Stimulated activated CD8-positive, alpha-beta memory T cell treated with anti-CD3 and anti-CD28 coated beads, Interleukin-7, amount 100 ng/mL, for 1 hour (primary cell): ENCODE measurements at places on chromosomes 1 and 21.

GRCh38 chr21:43867332-43867703 is 2.3 kb downstream of the AGPAT3 start:
- no peak for DNase-seq

DNA sequence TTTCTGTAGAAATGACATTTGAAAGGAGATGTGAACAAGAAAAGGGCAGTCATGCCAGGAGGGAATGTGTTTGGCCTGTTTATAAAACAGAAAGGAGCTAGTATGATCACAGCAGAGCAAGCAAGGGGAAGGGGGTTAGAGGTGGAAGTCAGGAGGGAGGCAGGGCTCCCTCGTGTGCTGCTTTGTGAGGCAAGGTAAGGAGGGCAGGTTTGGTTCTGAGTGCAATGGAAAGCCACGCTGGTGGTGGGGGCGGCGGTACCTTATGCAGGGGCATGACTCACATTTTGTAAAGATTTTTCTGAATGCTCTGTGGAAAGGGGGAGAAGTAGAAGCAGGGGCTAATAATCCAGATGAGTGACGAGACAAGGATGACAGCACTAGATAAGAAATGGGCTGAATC is 197.5 kb upstream of the C8B start:
- DNase-seq, result no peak

DNA sequence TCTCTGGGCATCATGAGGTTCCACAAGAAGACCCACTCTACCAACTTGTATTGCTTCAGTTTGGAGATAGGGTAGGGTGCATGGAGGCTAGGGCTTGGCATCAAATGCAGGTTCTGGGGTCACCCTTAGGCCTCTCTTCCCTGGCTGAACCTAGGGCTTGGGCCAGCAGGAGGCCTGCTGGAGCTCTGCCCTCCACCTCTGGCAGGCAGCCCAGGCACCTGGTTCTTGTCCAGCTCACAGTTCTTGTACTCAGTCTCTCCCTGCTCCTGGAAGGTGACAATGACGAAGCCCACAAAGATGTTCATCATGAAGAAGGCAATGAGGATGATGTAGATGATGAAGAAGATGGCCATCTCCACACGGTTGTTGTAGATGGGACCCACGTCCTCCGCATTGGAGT is 37.5 kb upstream of the KIF21B start:
- no peak for DNase-seq

GRCh38 chr1:147892731-147893214 is 9.8 kb upstream of the GJA8 start:
- no peak for DNase-seq

DNA sequence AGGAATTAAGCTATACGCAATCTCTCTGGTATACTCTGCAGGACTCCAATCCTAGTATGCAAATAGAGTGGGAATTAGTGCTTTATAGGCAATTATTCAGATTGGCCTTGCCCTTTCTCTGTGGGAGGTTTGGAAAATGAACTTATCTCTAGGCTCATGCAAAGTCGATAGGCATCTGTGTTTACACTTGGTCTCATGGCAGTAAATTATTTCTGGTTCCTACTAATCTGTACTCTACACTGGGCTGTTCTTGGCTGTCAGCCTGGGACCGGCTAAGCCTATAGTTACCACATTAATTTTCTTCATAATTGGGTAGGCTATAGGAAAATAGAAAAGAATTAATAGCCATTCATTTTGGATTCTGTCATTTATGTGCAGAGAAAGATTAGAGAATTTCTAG is 544.6 kb downstream of the AMY1C start:
- no peak for DNase-seq

DNA sequence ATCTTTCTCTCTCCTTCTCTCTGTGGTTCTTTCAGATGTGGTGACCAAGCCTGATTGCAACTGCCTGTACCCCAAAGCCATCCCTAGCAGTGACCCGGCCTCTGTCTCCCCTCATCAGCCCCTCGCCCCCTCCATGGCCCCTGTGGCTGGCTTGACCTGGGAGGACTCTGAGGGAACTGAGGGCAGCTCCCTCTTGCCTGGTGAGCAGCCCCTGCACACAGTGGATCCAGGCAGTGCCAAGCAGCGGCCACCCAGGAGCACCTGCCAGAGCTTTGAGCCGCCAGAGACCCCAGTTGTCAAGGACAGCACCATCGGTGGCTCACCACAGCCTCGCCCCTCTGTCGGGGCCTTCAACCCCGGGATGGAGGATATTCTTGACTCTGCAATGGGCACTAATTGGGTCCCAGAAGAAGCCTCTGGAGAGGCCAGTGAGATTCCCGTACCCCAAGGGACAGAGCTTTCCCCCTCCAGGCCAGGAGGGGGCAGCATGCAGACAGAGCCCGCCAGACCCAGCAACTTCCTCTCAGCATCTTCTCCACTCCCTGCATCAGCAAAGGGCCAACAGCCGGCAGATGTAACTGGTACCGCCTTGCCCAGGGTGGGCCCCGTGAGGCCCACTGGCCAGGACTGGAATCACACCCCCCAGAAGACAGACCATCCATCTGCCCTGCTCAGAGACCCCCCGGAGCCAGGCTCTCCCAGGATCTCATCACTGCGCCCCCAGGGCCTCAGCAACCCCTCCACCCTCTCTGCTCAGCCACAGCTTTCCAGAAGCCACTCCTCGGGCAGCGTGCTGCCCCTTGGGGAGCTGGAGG is 12.7 kb downstream of the CSF1 start:
- DNase-seq, result no peak

DNA sequence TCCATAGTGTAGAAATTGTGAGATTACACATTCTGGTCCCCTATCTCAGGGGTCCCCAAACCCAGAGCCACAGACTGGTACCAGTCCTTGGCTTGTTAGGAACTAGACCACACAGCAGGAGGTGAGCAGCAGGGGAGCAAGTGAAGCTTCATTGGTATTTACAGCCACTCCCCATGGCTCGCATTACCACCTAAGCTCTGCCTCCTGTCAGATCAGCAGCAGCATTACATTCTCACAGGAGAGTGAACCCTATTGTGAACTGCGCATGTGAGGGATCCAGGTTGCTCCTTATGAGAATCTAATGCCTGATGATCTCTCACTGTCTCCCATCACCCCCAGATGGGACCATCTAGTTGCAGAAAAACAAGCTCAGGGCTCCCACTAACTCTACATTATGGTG is 229.7 kb upstream of the IRF2BP2 start:
- no peak for DNase-seq

DNA sequence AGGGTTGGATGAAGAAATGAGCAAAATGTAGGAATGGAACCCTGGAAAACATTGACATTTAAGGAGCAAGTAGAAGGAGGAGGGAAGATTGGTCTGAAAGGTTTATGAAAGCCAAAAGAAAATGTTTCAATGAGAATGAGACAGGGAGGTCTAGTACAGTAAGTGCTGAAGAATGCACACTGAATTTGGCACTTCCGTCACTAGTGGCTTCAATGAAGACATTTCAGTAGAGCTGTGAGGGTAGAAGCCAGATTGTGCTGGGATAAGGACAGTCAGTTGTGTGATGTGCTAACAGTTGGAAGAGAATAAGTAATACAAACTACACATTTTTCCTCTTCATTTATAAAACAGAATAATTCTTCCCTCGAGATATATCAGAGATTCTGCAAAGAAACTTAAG is 17.1 kb downstream of the THEM4 start:
- DNase-seq, result no peak

DNA sequence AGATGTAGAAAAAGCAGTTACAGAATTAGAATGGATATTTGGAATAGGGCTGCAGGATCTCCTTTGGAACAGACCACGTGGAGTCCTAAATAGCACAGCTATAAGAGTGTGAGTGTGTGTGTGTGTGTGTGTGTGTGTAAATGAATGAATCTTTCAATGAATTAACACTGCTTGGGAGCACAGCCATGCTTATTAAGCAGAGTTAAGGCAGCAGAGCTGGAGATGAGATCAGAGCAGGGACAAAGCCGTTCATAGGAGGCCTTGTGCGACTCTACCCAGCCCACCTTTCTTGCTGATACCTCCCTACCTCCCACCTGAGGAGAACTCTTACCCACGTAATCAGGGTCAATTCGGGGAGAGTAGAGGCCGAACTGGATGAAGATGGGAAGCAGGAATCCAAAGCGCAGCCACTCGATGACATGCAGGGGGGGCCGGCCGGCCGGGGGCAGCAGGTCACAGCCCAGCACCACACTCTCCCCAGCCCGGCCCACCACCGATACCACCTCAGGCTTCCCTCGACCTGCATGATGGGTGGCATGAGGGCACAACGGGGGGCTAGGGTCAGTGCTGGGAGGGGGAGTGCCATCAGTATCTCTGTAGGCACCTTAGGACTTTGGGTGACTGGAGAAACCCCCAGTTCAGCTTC is 2.7 kb downstream of the IGSF9 start:
- DNase-seq, result no peak

DNA sequence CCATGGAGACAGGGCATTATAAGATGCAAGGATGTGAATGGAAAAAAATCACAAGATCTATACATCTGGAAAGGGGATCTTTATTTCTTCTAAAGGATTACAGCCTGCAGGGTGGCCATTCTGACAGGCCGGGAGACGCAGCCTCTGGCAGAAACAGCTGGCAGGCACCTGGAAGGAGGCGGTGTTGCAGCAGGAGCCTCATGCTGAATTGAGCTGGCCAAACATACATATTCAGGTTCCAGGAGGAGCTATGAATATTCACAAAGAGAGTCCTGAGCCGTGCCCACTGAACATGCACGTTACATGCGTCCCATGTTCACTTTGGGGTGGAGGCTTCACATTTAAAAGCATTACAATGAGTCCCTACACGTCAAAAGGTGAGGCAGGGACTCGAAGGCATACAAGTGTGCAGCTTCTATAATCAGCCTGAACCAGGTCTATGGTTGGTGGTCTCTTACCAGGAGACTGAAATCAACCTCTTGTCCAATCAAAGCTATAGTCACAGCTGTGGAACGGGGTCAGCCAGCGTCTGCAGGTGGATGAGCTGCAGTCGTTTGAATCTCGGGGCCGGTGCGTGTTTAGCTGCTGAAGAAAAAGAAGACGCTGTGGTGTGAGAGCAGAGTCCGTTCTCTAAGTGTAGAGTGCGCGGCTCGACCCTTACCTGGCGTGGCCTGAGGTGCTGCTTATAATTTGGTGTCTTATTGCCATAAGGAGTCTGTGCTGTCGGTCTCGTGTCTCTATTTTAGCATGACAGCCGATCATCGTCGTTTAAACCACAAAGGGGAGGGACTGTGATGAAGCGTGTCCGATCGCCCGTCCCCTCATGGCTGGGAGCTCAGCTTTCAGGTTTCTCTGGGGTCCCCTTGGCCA is 183.0 kb downstream of the ETS2 start:
- DNase-seq, result no peak

GRCh38 chr1:11180342-11180744 is 8.8 kb upstream of the ANGPTL7 start:
- no peak for DNase-seq
